ENCODE measurements at places on chromosomes 11 and 22.

- no peak for DNase-seq
Measured at GRCh38 chr11:16609769-16610168, 128.7 kb upstream of the C11orf58 start.

GRCh38 chr11:12123273-12123672 lies 12.9 kb downstream of the MICAL2 start:
- no peak for DNase-seq

GRCh38 chr22:45254388-45254787 lies 13.7 kb upstream of the KIAA0930 start:
- DNase-seq = no peak

DNA sequence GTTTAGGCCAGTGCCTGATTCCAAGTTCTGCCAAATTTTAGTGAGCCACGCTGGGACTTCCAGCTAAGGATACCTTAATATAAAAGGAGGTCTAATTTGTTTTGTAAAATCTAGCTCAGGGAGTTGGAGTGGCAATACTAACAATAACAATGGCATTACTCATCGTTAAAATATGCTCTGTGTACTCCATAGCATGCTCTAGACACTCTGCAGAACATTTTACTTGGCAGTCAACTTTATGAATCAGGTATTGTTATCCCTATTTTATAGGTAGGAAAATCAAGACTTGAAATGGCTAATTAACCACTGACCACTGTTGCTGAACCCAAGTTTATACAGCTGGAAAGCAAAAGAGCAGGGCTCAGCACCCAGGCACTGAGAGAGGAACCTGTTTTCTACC lies 485.0 kb upstream of the KIRREL3 start:
- no peak for DNase-seq

DNA sequence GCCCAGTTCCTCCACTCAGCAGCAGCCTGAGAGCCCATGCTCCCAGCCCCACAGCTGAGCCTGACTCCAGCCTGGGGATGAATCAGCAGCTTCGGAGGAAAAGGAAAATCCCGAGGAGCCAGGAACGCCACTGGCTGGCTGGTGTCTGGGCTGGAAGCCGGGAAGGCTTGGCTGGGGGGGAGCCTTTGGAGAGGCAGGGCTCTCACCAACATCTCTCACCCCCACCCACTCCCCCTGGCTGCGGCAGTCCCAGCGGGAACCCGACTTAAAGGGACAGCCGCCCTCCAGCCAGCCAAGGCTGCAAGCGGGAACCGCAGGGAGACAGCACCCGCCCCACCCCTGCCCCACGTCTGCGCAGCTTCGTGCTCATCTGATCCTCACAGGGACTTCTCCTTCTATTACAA lies 28.4 kb downstream of the KIAA0930 start:
- peak; percentile 88 for DNase-seq

DNA sequence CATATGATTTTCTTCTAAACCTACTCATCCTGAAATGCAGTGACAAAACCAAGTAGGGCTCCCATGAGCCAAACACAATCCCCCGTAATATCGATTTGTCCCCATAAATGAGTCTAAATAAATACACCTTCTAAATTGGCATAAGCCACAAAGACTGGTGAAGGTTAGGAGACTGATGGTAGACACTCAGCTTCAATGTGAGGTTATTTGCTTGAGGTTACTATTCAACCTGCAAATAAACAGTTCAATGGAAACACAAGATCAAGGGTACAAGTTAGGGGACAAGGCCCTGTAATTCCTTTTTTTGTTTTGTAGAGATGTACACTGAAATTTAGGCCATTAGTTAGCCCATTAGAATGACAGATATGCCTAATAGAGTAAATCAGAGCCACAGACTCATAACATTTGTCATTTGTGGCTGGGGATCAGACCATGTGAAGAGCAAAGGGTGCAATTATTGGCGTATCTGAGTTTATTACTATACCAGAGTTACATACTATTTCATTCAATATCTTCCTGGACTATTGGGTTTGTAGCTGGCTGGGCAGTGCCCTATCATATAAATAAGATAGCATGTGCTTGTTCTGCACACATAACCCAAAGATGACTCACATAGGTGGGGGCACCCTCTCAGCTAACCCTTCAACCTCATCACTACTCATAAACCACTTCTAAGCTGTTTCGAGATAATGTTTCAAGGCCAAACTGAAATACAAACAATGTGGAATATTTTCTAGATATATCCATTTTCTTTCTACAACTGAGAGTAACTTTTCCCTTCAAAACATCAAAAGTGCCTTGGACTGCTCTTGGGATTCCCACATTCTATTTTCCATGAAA lies 695.3 kb downstream of the KCNA4 start:
- DNase-seq = no peak

- DNase-seq = no peak
Measured at GRCh38 chr11:106644824-106645223, 373.5 kb downstream of the GUCY1A2 start.

DNA sequence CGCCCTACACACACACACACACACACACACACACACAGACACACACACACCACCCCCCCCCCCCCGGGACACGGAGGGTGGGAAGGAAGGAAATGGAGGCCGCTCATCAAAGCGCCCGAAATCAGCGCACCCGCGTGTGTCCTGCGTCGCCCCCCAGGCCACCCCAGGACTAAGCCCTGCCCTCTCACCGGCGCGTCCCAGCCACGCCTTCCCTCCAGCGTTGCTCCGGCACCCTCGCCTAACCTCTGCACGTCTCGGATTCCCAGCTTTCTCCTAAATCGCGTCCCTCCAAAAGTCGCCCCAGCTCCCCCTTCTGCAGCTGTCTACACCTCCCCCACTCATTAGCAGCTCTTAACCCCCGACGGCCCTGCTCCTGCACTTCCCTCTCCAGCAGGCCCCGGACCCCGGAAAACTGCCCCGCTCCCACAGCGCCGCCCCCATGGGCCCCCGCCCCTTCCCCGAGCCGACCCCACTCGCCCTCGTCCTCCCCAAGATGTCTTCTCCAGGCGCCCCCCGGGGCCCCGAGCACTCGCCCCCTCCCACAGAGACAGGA lies 557 bp downstream of the PACSIN2 start:
- peak; percentile 45 for DNase-seq

DNA sequence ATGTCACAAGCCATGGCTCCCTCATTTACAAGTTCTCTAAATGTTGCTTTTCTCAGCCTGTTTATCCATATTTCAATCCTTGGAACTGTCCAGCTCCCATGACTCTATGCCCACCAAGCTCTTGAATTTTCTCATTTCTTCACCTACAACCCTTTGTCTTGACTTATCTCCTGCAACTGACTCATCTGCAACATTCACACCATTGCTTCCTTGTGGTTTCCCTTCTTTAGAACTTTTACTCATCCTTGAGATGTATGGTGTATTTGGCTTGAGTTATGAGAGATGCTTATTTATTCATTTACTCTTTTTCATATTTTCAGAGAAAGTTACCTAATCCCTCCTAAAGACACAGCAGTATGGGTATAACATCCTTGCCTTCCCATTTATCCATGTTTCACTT lies 18.8 kb downstream of the TRIM34 start:
- no peak for DNase-seq

GRCh38 chr11:74030723-74031676 lies 22.1 kb upstream of the UCP3 start:
- no peak for DNase-seq

DNA sequence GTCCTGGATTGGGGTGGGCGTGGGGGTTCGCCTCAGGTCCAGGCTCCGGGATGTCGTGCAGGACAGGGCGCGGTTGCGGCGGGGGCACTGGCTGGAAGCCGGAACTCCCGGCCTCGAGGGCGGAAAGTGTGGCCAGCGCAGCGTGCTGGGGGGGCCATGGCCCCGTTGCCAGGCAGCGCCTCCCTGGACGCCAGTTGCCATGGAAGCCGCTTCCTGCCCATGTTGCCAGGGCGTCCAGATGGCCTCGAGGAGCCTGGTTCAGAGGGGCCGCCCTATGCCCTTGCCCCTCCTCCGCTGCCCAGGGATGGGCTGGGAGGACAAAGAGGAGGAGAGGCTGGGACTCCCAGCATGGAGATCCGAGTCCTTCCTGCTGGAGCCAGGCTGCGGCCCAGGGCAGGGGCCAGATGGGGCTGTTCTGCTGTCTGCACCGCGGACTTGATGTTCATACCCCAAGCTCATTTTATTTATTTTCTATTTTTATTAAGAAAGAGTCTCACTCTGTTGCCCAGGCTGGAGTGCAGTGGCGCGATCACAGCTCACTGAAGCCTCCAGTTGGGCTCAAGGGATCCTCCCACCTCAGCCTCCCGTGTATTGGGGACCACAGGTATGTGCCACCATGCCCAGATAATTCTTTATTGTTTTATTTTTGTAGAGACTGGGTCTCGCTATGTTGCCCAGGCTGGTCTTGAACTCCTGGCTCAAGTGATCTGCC lies 4.6 kb upstream of the CCDC188 start:
- peak; percentile 43 for DNase-seq

DNA sequence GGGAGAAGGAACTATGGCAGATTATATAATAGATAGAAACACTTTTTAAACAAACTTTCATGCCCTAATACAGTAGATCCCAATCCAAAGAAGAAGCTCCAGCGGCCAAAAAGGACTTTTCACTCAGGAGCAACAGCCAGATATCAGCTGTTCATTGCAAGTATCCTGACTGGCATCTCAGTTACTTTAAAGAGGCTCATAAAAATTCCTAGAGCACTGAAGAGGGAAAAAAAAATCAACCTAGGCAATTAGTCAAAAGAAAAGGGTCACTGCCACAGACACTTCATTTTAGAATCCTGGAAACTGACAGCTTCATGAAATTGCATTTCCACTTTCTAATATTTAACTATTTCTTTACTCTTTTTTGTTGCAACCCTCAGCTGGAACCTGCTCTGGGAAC lies 170.6 kb upstream of the SOX6 start:
- DNase-seq = no peak

DNA sequence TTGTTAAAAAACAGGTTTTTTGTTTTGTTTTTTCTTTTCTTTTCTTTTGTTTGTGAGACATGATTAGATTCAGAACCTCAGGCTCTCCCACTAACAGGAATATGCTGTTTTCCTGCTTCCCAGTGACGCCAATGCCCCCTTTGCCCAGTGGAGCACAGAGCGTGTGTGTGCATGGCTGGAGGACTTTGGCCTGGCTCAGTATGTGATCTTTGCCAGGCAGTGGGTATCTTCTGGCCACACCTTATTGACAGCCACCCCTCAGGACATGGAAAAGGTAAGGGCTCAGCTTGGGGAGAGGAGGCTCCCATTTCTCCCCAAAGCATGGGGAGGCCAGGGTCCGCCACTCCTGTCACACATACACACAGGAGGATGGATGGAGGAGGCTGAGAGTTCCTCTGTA lies 25.0 kb downstream of the CYB5R2 start:
- no peak for DNase-seq

DNA sequence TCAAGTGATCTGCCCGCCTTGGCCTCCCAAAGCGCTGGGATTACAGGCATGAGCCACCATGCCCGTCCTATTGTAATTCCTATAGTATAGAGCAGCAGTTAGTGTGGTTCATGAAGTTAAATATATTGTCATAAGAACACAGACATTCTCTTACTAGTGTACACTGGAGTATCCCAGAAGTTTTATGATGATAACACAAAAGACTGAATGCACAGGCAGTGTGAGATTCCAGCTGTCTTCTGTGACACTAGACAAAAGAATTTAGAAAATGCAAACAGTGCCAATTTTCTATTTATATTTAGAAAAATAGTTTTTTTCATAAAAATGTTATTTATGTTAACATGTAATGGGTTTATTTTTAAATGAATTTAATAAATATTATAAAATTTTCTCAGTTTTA lies 39.4 kb upstream of the RBX1 start:
- DNase-seq = no peak

DNA sequence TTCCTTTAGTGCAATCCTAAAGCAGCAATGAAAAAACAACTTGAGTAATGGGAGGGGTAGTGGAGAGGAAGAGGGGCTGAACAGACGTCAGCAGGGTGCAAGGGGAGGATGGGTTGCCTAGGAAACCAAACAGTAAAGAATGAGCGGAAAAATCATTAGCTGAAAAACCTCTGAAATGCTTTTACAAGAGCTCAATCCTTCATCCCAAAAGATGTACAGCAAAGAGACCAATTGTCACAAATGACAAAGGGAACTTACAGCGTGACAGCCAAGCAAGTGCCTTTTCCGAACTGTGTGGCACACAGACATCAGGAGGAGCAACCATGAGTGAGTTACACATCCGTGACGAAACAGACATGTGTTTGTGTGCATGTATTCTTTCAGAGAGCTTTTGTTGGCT lies 104.6 kb downstream of the SIK3 start:
- DNase-seq = no peak

DNA sequence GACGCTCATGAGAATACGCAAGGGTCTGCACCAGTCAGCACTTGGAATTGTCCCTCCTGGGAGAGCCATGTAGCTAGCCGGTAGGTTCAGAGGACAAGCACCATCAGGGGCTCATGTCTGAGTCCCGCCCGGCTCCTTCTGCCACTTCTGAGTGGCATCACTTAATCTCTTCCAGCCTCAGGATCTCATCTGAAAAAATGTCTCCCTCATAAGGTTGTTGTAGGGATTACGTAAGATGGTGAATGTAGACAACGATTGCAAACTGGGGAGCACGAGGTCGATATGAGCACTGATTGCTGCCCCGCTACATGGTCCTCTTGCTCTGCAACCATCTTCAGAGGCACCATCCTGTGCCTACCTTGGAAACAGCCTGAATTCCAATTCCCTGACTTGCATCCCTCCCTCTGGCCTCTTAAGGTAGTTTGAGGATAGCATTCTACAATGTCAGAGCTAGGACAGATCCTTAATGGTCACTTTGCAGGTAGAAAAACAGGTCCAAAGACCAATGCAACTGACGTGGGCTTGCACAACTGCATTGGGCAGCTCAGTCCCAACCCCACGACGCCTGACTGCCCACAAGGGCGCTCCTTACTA lies 115.8 kb upstream of the TMEM45B start:
- DNase-seq = no peak

- DNase-seq = no peak
Measured at GRCh38 chr11:131458421-131458820, 88.0 kb downstream of the NTM start.

DNA sequence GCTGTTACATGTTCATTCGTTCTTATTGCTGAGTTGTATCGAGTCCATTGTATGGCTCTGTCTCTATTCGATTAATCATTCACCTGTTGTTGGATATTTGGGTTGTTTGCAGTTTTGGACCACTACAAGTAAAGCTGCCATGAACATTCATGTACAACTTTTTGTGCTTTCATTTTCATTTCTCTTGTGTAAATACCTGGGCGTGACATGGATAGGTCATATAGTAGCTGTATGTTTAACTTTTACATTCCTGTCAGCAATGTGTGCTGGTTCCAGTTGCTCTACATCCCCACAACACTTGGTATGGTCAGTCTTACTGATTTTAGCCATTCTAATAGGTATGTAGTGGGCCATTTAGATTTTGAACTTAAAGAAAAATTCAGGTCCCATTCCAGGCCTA lies 194.2 kb upstream of the PLET1 start:
- DNase-seq = no peak

- DNase-seq = peak; percentile 78
Measured at GRCh38 chr11:90222459-90223247, at the start of gene CHORDC1. CHORDC1 (minus strand) TSS chr11:90223049; CDS start chr11:90222954, 95 bp downstream.

DNA sequence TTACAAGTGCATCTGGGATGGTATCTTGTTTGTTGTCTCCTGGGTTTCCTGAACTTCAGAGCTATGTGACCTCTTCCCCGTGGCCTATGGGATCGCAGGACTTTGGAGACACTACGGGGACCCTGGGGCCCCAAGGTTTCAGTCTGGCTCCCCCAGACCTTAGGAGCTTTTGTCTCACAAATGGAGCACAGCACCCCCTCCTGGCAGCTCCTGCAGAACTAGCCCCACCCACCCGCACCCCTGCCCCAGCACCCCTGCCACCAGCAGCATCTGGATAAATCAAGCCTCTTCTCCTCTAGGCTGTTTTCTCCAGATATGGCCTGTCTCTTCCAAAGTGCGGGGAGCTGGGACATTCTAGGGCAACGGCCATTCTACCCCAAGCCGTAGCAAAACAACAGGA lies 10.4 kb downstream of the RCOR2 start:
- no peak for DNase-seq
